ENCODE measurements at places on chromosomes 12 and 14.

DNA sequence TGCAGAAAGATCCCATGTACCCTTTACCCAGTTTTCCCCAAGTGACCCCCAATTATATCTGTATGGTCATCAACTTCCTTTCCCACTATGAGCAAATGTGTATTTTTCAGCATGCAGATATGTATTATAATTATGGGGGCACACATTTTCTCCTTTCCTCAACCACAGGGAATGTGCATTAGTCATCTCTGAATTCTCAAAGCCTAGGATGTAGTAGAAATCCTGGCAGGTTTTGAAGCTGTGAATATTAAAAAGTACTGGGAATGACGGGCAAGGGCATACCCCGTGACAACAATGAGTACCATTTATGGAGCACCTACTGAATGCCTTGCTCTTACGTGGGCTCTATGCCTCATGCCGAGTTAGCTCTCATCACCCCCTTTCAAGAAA, 71.5 kb downstream of the VWF start:
- no peak for DNase-seq

DNA sequence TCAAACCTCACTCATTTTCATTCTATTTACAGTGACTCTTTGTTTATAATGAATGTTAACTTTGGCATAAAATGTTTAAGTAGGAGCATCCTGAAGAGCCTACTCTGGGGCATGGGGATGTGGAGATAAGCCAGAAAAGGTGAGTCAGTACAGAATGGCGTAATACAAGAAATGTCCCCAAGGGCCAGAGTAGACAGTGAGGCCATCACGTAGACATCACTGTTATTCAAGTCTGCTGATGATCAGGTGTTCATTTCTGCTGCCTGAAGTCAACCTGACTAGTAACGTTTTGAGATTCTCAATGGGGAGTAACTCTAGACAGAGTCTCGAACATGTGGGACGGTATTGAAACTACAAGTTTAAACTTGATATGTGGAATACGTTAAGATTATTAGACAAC, 47.6 kb upstream of the PKP2 start:
- DNase-seq = no peak

- no peak for DNase-seq
Measured at GRCh38 chr14:79820866-79821535, 390.3 kb downstream of the DIO2 start.

GRCh38 chr14:96629558-96630222, 127.5 kb downstream of the PAPOLA start:
- DNase-seq = no peak

GRCh38 chr14:61280526-61281185, 482 bp downstream of the TMEM30B start:
- DNase-seq = no peak

- DNase-seq = no peak
Measured at GRCh38 chr14:101221549-101222160, 318.1 kb upstream of the RTL1 start.

- DNase-seq = no peak
Measured at GRCh38 chr12:34393821-34394150, 371.5 kb downstream of the ALG10 start.
